Activated naive CD4-positive, alpha-beta T cell treated with anti-CD3 and anti-CD28 coated beads, Interleukin-2, amount 10 ng/mL, durations not matched to agents 7 days and 5 days (primary cell): ENCODE measurements at places on chromosomes 2 and 18.
A peak's percentile ranks its signal among the peaks of the same experiment; 100 is the strongest.

DNA sequence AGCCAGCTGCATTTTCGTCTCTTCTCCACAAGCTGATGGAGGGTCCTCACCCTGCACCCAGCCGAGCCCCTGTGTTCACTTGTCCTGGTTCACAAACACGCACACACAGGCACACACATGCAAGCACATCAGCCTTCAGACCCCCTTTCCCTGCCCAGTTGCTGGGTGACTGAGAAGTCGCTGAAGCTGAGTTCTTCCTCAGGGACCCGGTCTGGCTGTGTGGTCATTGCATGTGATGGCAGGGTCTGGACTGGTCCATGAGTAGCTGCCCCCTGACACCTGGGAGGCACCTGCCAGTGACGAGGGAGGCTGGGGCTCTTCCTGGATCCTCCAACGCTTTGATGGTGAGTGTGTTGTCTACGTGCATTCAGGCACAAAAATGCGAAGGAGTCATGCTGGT, 546.1 kb upstream of the SALL3 start:
- no peak for DNase-seq

DNA sequence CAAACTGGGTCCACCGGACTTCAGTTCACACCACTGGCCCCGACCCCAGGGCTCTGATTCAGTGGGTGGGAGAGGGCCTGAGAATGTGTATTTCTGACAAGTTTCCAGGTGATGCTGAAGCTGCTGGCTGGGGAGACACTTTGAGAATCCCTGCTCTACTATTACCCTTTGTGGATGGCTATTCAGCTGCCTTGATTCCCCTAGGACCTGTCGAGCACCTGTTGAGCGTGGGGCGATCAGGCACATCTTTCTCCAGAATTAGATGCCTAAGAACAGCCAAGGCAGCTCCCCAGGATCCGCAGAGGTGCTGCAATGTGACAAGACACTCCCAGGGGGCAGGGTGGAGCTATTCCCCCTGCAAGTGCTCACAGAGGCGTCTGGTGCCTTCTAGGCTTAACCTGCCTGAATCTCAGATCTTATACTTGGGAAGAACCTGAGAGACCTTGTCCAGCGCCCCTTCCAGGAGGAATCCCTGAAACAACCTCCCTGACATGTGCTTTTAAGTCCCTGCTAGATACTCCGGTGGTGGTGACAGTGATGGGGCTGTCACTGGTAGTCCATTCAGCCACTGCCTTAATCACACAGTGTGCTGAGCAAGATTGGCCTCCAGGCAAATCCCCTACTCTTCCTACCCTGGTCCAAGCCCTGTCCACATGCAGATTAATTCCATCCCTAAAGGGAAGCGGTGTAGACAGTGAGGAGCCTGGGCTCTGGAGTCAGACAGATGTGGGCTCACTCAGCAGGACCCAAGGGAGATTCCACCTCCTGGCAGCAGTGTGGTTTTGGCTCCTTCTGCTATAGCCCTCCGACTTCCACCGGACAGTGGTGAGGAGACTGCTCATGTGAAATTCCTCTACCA, 43.4 kb upstream of the OTOF start:
- no peak for DNase-seq

DNA sequence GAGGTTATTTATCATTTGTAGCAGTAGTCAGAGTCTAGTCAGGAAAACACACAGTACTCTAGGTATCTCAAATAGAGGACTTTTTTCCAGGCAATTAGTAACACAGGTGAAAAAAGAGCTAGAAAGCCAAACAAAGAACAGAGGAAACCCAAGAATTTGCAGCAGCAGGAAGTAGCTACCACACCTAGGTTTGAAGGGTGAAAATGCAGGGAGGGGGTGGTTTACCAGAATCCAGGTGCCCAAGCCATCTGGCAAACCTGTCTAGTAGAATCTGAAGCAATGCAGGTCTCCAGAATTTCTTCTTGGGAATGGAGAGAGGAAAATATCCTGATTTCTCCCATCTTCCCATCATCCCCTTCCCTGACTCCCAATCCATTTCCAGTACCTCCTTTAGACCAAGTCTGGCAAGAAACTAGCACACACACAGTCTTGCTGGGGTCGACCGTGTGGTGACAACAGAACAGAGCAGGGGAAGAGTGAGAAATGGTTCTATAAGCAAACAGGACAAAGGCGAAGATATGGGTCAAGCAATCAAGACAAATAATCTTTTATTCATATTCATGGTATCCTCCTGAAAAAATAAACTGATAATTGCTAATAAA, 231.9 kb upstream of the MMADHC start:
- no peak for DNase-seq

DNA sequence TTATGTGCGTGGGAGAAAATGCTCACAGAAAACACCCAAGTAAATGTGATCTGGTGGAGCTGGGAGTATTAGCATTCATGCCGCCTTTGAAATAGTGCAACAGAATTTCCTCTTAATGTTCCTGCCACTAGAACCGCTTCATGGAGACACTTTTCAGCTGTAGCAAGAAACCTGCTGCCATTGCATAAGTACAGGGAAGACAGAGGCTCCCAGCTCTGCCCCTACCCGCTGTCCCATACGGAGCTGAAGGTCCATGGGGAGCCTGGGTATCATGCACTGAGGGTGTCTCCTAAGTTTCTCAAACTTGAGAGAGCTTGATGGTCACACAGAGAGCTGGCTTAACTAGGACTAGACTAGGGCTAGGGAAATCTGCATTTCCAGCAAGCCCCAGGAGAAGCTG, 49.6 kb downstream of the CRIM1 start:
- DNase-seq, result no peak

- DNase-seq, result no peak
Measured at GRCh38 chr18:1544016-1544415, 639.3 kb downstream of the ADCYAP1 start.

DNA sequence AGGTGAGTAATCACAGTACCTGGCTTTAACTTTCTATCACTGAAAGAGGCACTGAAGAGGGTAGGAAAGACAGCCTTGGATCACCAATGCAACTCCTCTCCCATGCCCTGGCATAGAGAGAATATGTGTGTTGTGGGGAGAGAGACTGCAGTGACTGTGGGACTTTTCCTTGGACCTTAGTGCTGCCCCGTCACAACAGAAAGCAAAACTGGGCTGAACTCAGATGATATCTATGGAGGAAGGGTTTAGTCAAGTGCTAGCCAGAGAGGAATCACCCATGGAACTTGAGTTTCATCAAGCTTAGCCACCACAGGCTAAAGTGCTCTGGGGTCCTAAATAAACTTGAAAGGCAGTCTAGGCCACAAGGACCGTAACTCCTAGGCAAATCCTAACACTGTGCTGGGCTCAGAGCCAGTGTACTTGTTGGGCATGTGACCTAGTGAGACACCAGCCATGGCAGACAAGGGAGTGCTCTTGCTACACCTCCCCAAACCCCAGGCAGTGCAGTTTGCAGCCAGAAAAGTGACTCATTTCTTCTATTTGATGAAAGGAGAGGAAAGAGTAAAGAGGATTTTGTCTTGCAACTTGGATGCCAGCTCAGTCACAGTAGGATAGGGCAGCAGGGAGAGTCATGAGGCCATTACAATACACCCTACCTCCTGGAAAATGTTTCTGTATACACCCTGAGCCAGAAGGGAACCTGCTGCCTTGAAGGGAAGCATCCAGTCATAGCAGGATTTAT, 105.8 kb upstream of the SPOPL start:
- DNase-seq, result no peak

DNA sequence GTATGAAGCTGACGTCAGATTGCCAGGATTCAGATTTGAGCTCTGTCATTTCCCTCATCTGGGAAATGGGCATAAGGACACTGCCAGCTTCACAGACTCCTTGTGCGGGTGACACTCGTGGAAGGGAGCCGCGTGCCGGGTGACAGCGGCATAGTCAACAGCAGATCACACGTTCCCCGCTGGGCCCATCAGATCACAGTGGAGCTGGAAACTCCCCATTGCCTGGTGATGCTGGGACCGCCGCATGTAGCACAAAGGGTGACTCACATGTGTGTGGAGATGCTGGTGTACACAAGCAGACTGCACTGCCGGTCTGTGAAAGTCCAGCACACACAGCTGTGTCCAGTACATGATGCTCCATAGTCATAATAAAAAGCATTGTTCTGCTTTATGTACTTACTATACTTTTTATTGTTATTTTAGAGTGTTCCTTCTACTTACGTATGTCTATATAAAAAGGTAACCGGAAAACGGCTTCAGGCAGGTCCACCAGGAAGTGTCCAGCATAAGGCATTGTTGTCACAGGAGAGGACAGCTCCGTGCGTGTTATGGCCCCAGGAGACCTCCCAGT, 31.8 kb downstream of the SALL3 start:
- no peak for DNase-seq

GRCh38 chr2:231009236-231009919, 13.5 kb downstream of the SPATA3 start:
- no peak for DNase-seq

DNA sequence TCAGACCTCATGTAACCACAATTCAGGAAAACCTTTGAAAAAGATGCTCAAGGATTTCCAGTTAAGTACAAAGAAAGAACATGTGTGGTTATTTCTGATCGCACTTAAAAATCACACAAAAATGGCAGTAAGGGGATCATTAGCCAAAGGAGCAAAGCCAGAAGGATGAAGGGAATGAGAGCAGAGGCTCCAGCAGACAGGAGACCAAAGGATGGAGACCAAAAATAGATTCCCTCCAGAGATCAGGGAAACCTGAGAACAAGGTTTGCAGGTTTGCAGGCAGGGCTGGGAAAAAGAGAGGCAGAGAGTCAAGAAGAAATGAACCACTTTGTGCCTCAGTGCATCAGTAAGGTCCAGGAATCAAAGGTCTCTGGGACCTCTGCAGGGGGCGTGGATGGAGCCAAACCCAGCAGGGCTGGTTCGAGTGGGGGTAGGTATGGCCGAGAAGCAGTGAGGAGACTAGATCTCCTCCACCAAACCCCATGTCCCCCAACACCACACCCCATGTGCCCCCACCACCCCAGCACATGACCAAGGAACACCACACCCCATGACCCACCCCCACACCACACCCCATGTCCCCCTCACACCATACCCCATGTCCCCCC, 98.5 kb upstream of the GPC1 start:
- DNase-seq, result no peak

GRCh38 chr2:20931346-20931745, 108.4 kb upstream of the LDAH start:
- no peak for DNase-seq

GRCh38 chr18:49856496-49856895, 43.2 kb upstream of the ACAA2 start:
- no peak for DNase-seq

- no peak for DNase-seq
Measured at GRCh38 chr18:68699043-68699442, 15.9 kb downstream of the TMX3 start.

- DNase-seq, result no peak
Measured at GRCh38 chr2:136195226-136195625, 77.3 kb upstream of the CXCR4 start.

DNA sequence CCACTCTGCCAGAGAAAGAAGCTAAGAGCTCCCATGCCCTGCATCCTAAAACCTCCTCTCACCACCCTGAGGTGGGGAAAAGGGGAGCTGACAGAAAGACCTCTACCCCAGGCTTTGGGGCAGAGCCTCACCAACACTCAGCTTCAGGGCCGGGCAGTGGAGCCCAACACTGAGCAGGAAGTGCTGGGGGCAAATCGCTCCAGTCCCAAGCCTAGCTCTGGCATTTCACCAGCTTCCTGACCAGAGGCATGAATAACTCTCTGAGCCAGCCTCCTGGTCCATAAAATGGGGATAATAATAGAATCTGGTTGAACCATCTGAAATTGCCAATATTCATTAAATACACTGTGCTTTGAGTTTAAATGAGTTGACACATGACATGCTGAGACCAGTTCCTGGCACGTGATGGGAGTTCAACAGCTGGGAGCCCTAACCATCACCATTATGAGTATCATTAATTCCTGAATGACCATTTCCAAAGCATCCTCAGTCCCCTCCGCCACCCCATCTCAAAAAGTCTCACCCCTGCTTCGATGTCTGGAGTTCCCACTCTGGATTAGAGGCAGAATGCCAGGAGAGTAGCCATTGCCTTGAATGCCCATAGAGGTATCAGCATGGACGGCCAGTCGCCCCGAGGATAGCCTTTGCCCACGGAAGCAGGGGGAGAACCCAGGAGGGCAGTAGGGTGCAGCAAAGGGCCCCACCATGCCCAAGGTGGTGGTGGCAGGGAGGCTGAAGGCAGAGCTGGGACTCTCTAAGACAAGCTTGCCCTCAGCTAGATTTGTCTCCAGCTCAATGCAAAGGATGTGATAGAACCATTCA, 153.4 kb downstream of the TNS1 start:
- no peak for DNase-seq

GRCh38 chr2:217585362-217585761, 417.4 kb downstream of the TNS1 start:
- no peak for DNase-seq

DNA sequence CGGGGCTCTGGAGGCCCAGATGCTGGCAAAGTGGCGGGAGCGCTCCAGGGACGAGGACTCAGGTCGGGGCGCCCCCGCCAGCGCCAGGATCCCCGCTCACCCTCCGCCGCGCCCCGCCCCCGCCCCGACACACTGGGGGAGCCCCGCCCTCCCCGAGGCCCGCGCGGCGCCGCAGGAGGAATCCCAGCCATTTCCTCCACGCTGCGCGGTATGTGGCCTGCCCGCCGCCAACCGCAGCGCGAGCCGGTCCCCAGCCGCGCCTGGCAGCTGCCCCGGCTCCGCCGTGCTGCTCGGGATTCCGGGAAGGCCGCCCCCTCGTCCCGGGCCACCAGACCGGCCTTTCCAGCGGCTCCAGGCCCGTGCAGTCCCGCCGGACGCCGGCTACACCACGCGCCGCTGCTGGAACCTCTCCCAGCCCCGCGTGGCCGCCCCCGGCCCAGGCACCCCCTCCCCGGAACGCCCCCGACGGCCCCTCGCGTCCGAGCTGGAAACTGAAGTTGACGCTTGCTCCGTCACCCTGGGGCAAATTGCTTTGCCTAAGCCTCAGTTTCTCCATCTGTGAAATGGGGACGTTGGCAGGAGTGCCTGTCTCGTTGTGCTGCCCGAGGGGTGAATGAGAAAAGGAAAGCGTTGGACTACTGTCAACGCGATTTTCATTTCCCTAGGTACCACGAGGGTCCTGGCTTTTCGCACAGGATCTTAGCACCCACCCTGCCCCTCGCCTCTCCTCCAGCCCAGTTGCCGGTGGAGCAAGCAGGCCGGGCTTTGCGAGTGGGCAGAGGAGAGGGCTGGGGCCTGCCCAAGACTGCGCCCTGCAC, 53.6 kb downstream of the PKDCC start:
- peak; percentile 68 for DNase-seq
